ENCODE measurements at places on chromosomes 1 and 21.

DNA sequence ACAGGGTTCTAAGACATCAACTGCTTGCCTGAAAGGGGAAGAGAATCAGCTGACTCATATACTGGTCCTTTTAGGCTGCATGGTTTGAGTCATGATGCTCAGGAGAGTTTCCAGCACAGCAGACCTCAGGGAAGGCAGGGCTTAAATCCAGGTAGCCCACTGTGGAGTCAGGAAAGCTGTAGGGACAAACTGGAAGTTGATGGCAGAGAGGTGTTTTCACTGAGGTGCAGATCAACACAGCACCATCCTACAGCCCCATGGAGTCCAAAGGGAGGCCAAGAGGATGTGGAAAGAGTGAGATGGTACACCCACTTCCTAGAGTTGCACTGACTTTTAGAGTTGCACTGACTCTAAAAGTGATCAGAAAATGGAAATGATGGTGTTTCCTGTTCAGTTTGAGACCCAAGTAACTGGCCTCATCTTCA lies 252.4 kb upstream of the DUSP10 start:
- DNase-seq, result no peak

- DNase-seq, result no peak
Measured at GRCh38 chr1:36665478-36666080, 182.9 kb upstream of the CSF3R start.

DNA sequence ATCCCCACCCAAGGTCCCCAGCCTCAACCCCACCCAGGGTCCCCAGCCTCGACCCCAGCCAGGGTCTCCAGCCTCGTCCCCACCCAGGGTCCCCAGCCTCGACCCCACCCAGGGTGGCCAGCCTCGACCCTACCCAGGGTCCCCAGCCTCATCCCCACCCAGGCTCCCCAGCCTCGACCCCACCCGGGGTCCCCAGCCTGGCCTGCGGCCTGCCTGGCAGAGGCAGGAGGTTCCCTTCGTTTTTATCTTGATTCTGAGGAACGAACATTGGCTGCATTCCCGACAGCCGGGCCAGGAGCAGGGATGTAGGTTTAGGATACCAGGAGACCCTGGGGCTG lies 3.4 kb upstream of the PDE9A start:
- DNase-seq, result no peak

DNA sequence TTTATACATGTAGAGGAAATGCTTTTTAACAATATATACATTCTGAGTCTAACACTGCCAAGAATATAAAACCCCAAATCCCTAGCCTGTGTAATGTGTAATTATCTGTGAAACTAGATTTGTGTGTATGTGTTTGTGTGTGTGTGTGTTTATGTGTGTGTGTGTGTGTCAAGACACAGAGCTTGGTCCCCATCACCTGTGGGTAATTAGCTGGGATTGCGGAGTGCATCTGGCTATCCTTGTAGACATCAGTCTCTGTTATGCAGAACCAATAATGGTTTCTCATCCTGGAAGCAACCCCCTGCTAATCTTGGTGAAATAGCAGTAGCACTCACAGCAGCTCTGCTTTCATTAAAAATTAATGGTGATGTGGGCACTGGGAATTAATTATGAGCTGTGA lies 26.3 kb upstream of the ST6GALNAC3 start:
- DNase-seq, result no peak

- no peak for DNase-seq
Measured at GRCh38 chr1:40817791-40818263, 34.2 kb downstream of the KCNQ4 start.

DNA sequence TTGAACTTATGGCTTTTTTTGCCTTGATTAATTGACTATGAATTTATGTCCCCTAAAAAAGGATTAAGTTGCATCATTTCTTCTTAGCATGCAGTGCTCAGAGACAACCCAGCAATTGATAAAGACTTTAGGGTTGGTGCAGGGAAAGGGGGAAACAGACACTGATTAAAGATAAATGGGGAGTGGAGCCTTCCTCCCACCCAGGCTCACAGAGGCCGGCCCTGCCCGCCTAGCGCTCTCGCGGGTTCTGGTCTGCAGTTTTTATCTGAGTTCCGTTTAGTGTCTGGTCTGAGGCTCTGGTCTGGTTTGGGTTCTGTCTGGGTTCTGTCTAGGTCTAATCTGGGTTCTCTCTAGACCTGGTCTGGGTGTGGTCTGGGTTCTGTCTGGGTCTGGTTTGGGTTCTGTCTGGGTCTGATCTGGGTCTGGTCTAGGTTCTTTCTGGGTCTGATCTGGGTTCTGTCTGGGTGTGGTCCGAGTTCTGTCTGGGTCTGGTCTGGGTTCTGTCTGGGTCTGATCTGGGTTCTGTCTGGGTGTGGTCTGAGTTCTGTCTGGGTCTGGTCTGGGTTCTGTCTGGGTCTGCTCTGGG lies 48.1 kb downstream of the ABCG1 start:
- DNase-seq, result no peak

- no peak for DNase-seq
Measured at GRCh38 chr1:41348394-41348793, 12.8 kb upstream of the FOXO6 start.

DNA sequence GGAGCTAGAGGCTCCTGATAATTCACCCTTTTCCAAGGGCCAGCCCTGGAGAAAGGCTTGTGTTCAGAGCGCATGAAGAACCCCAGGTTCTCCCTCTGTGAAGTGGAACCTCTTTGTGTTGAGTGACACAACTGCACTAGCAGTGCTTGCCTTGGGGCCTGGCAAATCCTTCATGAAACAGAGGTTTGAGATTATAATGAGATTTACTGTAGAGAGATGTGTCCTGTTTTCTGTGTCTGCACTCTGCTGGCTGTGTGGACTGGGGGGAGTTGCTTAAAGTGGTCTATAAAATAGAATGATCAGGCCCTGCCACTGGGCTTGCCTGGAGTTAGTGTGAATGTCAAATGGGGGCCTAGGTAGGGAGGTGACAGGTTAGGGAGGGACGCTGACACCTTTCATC lies 11.5 kb upstream of the TNFRSF1B start:
- DNase-seq, result no peak

GRCh38 chr1:154265586-154265985 lies 6.8 kb upstream of the HAX1 start:
- DNase-seq, result no peak

- no peak for DNase-seq
Measured at GRCh38 chr21:31880816-31881215, 8.0 kb downstream of the HUNK start.
